KG1 (cell line): ENCODE measurements at places on chromosomes 5 and 9.

DNA sequence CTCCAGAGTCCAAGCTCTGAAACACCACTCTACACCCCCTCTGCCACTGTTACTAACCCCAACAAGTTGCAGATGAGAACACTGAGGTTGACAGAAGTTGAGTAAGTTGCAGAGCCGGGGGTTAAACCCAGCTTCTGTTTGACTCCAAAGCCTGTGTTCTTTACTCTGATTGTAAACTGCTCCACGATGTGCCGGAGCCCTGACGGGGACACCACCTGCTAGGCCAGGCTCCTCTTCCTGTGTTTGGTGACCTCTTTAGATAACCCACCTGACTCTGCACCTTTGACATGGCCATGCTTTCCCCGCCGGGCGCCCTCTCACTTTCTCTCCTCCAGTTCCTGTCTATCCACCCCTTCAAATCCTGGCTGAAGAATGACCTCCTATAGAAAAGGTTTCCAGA lies 96.7 kb downstream of the PAX5 start:
- no peak for DNase-seq

GRCh38 chr5:173771121-173771724 lies 116.9 kb upstream of the CPEB4 start:
- DNase-seq = no peak

DNA sequence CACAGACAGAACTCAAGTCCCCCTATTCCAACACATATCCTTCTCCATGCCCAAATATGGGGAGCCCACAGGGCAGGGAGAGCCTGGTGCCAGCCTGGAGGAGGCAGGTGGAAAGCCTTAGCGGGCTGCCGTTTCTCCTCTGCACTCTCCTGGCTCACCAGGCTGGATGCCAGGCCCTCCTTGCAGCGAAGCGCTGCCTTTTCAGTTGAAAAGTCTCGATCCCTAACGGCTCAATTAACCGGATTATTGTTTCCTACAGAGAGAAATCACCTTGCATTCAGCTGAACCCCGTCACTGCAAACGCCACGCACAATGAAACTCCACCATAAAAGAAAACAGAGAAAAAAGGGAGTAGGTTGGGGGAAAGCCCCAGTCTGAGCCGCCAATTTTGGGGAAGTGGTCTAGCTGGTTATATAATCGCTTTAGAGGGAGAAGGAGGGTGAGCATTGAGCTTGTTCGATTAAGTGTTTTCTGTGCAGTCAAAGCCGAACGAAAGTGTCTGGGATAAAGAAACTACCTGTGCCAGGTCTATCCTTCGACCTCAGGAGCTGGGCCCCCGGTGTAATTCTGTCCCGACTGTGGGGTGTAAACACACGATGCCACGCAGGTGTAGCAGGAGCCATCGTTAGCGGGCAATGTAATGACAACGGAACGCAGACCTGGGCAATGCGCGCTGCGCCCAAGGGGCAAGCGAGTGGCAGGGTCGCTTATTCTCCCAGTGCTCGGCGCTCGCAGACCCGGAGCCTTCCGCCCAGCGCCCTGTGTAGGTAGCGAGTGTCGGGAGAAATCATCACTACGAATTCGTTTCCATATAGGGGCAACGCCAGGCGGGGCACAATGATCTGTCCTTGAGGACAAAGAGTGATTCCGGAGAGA lies 3.8 kb downstream of the BARHL1 start:
- no peak for DNase-seq

DNA sequence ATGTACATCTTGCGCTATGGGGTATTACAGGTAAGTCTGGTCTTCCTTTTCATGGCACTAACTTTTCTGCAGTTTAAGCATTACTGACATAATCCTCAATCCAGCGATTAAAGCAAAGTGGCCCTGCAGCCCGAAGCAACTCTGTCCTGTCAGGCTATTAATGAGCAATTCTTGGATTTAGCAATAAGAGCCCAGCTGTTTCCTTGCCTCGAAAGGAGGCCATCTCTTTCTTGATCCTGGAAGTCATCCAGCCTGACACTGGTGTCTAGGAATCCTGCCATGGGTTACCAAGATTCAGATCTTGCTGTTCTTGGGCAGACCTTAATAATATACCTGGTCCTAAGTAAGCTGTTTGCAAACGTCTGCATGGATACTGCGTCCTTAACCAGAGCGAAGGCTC lies 102.0 kb downstream of the RFK start:
- no peak for DNase-seq
